KBM-7 (cell line): ENCODE measurements at places on chromosomes 3 and 15.

GRCh38 chr3:111073218-111073617, 1.6 kb downstream of the NECTIN3 start:
- DNase-seq, result no peak

GRCh38 chr3:4883011-4883410, 96.2 kb upstream of the BHLHE40 start:
- no peak for DNase-seq

DNA sequence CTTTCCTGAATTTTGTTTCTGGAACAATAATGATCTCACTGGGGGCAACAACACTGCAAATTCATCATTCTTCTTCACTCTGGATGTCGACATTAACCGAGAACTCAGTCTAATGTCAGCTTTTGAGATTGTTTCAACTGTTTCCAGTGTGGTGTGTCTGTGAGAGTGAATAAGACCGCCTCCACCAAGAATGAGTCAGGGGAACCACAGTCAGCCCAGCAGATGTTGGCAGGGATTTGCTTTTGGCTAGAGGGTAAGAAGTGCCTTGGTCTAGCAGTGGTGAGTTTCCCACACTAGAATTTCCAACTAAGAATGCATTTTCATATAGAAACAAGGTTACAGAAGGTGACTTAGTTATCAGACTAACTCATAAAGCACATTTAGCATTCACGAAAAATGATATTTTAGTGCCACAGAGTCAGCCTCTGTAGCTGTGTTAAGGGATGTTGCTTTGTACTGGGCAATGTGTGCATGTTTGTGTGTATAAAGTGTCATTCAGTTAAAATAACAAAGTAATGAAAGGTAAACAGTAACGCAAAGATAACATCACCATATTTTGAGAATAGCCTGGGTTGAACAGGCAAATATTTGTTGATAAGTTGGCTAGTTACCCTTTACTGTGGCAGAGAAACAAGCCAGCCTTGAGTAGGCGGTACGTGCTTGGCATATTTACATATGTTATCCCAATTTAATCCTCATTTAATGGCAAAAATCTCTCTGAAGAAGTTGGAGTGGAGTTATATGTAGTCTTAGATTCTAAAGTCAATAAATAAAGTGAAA, 33.8 kb downstream of the DRD3 start:
- no peak for DNase-seq

DNA sequence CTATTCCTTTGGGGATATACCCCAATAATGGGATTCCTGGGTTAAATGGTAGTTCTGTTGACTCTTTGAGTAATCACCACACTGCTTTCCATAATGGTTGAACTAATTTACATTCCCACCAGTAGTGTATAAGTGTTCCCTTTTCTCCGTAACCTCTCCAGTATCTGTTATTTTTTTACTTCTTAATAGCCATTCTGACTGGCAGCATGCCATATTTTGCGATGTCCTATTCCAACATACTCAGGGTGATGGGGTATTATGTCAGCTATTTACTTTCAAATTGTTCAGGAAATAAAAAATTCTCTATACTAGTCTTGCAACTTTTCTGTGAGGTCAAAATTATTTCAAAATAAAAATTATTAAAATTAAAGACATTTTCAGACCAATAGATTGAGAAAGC, 9.1 kb upstream of the PARP14 start:
- DNase-seq, result no peak

GRCh38 chr3:141498598-141499223, 11.9 kb downstream of the RASA2 start:
- DNase-seq, result peak; percentile 96
